ENCODE measurements at places on chromosomes 1 and 21.
A peak's percentile ranks its signal among the peaks of the same experiment; 100 is the strongest.

DNA sequence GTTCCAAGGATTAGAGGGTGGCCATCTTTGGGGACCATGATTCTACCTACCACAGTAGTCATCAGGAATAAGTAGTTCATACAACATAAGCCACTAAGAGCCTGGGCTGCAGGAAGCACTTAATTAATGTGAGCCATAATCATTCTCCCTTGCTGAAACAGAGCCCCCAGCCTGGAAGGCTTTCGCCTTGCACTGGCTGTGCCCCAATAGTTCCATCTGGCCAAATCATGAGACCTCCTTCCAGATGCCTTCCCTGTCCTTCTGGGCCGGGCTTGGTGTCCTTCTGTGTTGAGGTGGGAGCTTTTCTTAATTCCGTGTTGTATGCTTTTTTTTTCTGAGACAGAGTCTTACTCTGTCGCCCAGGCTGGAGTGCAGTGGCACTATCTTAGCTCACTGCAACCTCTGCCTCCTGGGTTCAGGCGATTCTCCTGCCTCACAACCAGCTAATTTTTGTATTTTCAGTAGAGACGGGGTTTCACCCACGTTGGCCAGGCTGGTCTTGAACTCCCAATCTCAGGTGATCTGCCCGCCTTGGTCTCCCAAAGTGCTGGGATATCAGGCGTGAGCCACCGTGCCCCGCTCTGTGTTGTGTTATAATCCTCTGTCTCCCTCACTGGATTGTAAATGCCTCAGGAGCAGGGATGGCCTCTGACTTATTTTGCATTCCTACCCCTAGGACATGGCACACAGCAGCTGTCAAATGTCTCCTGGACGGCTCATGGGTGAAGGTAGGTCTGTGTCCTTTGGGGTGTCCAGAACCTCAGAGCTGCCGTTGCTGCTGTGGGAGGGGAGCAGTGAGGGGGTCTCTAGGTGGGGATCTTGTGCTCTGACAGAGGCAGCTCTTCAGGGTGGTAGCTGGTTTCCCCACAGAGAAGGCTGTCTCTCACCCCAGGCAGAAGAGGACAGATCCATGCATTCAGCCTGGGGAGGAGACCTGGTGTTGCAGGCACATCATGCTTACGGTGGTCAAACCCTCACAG is 10.1 kb downstream of the GNG4 start:
- no peak for DNase-seq

- no peak for DNase-seq
Observed at GRCh38 chr1:205124726-205125125, 2.9 kb upstream of the RBBP5 start.

DNA sequence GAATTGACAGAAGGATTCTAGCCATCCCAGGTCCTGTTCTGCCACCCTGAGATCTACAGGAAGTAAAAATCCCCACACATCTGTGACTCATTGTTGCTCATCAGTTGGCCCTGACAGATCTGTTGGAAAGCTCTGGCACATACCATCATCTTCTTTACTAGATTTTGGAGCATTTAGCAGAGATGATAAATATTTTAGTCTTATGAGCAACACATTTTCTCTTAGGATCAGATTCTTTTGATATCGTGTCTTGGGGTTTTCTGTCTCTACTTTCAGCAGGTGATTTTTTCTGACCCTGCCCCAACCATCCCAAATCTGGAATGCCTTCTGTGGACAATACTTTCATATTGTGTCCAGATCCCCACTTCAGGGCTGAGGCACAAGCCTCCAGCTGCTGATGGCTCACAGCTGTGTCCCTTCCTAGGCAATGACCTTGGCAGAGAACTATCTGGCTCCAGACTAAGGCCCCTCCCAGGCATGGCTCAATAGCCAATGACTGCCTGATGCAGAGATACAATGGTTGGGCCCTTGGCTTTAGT is 102.8 kb downstream of the GDAP2 start:
- peak; percentile 18 for DNase-seq

DNA sequence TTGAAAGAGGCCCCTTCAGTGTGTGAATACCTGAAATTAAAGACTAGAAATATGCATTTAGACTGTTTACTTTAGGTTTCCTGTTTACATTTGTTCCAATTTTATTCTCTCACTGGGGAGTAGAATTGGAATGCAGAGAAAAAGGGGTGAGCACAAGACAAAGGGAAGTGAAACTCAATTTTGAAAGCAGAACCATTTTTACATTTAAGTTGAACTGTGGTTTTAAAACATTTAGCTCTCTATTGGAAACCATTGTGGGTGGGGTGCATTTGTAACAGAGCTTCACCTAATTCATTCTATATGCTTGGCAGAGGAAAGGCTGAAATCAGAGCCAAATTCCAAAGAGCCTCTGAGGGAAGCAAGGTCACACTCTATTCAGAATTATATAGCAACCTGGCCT is 235.3 kb upstream of the C1orf105 start:
- no peak for DNase-seq

Data from Calu3 (cell line).